Aortic smooth muscle cell (primary cell): ENCODE measurements at places on chromosomes 5 and 9. TPM values are rescaled to one million over a fixed set of nuclear protein-coding genes. Genes with fewer than 3 reads are reported as not detected.

ZNF484 gene
- 11.0 and 12.8 TPM in 2 replicates for total RNA-seq

ROPN1L gene
- total RNA-seq, result 0.26 and 0.31 TPM in 2 replicates

ENTPD2 gene
- total RNA-seq, result not detected in 2 replicates

YIPF5 gene
- total RNA-seq, result 93.4 and 117 TPM in 2 replicates

CAMLG gene
- total RNA-seq, result 31.2 and 35.9 TPM in 2 replicates

COL15A1 gene
- total RNA-seq, result 2.6 and 2.7 TPM in 2 replicates

FOXI1 gene
- total RNA-seq, result not detected in 2 replicates

WASHC1 gene
- 3.4 and 4.2 TPM in 2 replicates for total RNA-seq

ADAMTS12 gene
- total RNA-seq, result 3.7 and 5.3 TPM in 2 replicates

PCDHGB5 gene
- total RNA-seq, result 21.0 and 29.1 TPM in 2 replicates

IFNB1 gene
- not detected in 2 replicates for total RNA-seq
